ENCODE measurements at places on chromosomes 5 and 9. TPM values are rescaled to one million over a fixed set of nuclear protein-coding genes. Genes with fewer than 3 reads are reported as not detected.

GRCh38 chr5:119402555-119402954 is 46.7 kb downstream of the TNFAIP8 start:
- DNase-seq = no peak

Gene DNAI1
- not detected for total RNA-seq

DNA sequence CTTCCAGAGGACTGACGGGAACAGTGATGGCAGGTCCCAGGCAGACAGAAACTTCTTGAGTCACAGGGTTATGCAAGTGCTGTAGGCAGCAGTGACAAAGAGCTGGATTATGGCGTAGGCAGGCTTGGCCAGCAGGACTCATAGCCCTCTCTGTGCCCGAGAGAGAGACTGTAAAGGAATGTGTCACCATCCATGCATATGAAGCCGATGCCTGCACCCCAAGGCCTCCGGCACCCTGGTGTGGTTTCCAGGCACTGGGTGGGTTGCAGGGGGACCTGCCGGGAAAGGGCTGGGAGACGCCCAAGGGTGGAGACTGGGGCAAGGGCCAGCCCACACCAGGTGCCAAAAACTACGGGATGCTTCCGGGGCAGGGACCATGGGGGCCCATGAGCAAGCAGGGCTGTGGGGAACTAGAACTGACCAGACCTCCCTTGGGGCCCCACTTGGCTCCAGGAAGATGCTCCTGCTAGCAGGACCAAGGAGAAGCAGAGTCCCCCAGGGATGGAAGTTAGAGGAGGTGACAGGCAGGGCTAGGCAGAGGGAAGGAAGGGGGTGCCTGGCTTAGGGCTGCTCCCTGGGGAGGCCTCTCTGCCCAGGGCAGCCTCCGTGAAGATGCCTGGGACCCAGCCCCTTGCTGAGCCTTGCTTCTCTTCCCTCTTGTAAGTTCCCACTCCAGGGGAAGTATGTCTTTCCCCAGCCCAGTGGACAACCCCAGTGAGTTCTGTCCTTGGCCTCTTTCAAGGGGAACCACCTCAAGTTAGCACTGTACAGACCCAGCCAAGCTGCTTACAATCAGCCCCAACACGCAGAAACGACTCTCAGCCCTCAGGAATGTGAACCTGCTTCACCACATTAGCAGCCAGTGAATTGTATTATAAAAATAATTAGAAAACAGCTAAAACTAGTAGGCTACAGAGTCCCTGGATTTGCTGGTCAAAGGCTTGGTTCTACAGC is 10.5 kb upstream of the IPPK start:
- no peak for DNase-seq

GRCh38 chr9:3827175-3827574 is 301.4 kb upstream of the RFX3 start:
- no peak for DNase-seq

DNA sequence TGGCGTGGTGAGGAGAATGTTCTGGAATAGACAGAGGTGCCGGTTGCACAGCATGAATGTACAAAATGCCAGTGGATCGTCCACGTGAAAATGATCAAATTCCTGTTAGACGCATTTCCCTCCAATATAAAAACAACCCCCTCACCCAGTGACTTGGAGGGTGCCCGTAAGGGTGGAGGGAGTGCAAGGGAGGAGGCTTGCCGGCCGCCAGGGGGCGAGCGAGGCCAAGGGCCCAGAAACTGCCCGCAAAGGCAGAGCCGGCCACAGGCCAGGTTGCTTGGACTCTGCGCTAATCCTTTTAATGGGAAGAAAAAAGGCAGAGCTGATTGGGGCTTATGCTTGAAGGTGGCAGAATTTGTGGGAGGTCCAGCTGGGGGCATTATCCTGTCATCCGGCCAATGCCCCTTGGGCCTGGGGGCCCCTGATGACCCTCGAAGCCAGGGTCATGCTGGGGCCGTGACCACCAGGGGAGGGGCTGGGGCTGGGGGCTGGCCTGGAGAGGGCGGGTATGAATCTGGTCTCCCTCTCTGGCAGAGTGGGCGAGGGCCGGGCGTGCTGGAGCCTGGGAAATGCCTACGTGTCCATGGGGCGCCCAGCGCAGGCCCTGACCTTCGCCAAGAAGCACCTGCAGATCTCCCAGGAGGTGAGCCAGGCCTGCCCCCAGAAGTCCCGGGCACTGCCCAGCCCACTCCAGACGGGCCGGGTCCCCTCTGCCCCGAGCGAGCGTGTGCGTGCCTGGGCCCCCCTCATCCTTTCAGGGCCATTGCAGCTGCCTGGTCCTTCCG is 12.0 kb downstream of the GPSM1 start:
- peak; percentile 54 for DNase-seq

Gene CLPTM1L
- 287 TPM for total RNA-seq

Measured in A172 (cell line).